NCI-H510A (cell line): ENCODE measurements at places on chromosomes 6 and 20.

- DNase-seq, result no peak
These were observed 139.0 kb downstream of the SOBP start for GRCh38 chr6:107628878-107629277.

- DNase-seq, result no peak
These were observed 203.7 kb downstream of the NFATC2 start for GRCh38 chr20:51338692-51339440.

- no peak for DNase-seq
These were observed 51.9 kb downstream of the SNAI1 start for GRCh38 chr20:50034567-50035180.

- no peak for DNase-seq
These were observed 57.2 kb downstream of the GINS1 start for GRCh38 chr20:25464501-25465242.
